H54 (cell line): ENCODE measurements at places on chromosomes 5 and 9.

DNA sequence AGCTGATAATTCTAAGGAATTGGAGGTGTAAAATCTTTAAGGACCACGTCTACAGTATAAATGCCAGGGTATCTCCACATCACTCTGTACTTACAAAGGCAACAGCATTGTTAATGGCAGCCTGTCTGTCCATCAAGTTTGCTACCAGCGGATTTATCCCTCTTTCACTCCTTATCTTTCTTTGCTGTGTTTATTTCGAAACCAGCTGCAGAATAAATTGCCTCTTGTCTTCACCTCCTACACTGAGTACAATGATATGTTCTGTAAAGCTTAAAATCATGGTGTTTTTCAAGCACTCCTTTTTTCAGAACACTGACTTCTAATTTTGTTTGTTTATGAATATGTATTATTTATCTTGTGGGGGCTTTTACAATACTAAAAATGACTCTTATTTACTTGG is 1088.1 kb downstream of the NR2F1-AS1 start:
- no peak for DNase-seq

DNA sequence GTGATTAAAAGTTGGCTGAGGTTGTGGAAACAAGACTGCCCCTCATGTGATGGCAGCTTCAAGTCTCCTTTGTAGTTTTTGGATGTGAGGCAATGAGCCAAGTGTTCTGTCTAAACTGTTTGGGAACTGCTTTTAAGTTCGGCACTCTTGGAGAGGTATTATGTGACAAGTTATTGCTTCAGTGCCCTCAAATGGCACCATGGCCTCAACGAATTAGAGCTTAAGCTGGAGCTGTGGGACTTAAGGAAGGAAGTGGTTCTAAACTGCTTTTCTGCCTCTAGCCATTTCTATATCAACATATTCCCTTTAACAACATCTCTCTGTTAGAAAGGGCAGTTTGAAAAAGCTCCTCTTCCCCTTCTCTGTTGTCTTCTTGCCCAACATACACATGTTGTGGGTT is 227.7 kb downstream of the RFK start:
- DNase-seq: no peak

DNA sequence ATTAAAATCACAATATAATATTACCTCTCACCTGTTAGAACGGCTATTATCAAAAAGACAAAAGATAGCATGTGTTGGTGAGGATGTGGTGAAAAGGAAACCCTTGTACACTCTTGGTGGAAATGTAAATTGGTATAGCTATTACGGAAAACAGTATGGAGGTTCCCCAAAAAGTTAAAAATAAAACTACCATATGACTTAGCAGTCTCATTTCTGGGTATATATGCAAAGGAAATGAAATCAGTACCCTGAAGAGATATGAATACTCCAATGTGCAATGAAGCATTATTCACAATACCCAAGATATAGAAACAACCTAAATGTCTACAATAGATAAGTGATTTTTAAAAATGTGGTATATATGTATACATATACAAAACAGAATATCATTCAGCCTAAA is 199.9 kb downstream of the SNX18 start:
- no peak for DNase-seq

DNA sequence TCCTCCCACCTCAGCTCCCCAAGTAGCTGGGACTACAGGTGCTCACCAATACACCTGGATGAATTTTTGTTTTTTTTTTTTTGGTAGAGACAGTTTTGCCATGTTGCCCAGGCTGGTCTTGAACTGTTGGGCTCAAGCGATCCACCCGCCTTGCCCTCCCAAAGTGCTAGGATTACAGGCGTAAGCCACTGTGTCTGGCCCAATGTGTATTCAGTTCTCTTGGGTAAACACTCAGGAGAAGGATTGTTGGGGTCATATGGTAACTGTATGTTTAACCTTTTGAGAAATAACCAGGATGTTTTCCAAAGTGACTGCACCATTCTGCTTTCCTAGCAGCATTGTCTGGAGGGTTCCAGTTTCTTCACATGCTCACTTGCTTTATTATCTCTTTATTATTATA is 67.4 kb downstream of the TNPO1 start:
- no peak for DNase-seq

DNA sequence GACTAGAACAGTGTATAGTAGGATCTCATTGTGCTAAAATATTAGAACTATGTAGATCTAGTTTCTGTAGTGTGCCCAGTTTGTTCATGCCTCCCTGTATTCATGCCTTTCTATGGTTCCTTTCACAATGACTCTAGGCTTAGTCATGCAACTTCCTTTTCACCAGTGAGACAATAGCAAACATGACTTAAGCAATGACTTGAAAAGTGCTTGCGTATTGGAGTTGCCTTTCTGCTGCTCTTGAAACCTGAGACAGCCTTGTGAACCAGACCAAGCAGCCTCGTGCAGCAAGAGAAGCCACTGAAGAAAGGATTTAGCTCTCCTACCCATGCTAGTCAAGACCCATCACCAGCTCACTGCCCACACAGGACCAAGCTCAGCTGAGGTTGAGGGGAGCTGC is 294.5 kb upstream of the TAS2R1 start:
- peak; percentile 10 for DNase-seq

DNA sequence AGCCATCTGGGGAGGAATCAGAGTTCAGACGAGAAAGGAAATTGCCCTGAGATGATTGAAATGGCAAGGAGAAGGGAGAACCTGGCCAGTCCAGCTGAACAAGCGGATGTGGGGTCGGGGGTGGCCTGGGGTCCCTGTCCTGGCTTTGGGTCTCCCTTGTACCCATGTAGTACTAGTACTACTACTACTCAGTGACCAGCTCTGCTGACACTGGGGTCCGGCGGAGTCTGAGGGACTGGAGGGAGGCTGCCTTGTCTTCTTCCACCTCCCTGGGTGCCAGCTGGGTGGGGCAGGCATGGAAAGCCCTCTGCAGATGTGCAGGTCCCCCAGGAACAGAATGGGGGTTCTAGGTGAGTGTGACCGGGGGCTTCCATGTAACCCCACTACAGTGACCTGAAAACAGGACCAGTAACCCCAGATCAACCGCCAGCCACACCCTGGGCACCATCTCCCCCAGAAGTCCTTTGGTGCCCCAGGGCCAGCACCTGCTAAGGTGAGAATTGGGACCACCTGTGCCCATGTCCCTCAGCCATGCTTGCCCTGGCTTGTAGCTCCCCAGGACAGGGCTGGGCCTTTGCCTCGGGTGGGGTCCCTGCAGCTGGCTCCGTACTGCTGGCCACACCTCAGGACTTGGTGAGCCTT is 89.1 kb upstream of the COL5A1 start:
- DNase-seq: no peak

- DNase-seq: no peak
Measured at GRCh38 chr5:132458651-132459030, 31.9 kb downstream of the IRF1 start.

GRCh38 chr9:73649552-73649951 is 497.9 kb downstream of the ANXA1 start:
- no peak for DNase-seq

DNA sequence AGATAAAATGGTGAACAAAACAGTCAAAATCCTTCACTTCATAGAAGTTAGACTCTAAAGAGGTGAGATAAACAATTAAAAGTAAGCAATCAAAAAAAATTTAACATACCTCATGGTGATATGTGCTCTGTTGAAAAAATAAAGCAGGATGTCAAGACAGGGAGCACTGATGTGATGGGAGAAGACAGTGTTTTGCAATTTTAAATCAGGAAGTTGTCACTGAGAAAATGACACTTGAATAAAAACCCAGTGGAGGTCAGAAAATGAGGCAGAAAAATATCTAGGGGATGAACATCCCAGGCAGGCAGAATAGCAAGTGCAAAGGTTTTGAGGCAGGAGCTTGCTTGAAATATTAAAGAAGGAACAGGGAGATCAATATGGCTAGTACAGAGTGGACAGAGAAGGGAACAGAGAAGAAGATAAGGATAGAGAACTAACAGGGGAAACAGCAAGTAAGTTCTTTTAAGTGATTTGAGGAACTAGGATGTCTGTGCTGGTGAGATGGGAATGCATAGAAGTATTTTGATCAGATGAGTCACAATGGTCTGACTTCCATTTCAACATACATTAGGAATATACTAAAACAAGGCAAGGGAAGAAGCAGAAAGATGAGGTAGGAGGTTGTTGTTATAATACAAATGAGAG is 130.4 kb downstream of the CHSY3 start:
- DNase-seq: no peak

GRCh38 chr9:134636149-134636507 is 5.5 kb upstream of the COL5A1 start:
- DNase-seq: no peak

DNA sequence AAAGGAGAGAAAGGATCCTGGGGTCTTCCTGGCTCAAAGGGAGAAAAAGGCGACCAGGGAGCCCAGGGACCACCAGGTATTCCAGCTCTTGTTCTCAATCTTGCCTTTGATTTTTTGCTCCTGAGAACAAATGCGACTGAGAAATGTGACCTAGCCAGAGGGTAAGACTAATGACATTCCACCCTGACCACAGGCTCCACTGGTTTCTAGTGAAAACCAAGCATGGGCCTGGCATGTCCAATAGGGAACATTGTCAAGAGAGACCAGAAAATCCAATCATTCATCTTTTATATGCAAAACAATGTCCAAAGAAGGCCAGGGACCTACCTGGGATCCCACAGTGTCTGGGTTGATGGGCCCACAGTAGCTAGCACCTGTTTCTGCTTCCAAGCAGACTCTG is 50.3 kb upstream of the TGFBR1 start:
- DNase-seq: no peak

DNA sequence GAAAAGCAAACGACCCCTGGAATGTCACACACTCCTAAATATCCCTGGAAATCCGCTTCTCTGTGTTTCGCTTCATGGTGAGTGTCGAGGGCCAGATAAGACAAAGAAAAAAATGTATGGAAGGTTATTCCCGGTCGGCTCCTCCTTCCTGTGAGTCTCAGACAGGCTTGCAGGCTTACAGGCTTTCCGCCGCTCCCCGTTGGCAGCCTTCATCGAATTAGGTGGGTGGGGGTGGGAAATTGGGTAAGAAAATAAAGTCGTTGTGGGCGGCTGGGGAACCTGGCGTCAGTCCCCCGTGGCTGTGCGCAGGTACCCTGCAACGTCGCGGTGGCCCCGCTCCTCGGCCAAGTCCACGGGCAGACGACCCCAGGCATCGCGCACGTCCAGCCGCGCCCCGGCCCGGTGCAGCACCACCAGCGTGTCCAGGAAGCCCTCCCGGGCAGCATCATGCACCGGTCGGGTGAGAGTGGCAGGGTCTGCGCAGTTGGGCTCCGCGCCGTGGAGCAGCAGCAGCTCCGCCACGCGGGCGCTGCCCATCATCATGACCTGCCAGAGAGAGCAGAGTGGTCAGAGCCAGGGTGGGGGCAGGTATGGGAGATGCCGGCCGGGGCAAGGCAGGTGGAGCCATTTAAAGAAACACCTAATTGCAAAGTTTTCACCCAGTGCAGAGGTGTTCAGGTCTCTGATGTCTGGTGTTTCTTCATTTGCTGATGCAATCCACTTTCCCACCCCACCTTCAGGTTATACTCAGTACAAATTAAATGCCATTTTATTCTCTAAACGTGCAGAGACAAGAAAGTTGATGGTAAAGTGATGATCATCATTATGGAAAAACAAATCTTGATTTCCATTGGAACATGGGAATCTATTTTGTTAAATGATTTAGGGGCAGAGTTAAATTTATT is 3.2 kb downstream of the CDKN2B start:
- DNase-seq: no peak

DNA sequence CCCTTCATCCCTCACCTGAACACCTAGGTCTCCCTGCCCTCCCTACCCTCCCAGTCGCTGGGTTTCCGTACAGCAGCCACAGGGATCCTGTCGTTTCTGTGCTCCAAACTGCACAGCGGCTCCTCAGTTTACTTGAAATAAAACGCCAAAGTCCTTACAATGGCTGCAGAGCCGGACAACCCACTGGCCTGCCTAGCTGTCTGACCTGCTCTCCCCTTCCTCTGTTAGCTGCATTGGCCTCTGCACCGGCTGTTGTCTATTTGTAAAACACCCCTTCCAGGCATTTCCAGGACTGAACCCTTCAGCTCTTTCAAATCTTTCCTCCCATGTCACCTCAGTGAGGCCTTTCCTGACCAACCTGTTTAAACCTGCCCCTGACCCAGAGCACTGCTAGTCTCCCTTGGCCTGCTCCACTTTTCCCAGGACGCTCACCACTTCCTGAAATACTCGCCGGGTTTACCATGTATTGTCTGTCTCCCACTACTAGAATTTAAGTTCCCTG is 9.1 kb upstream of the MGAT1 start:
- DNase-seq: no peak

DNA sequence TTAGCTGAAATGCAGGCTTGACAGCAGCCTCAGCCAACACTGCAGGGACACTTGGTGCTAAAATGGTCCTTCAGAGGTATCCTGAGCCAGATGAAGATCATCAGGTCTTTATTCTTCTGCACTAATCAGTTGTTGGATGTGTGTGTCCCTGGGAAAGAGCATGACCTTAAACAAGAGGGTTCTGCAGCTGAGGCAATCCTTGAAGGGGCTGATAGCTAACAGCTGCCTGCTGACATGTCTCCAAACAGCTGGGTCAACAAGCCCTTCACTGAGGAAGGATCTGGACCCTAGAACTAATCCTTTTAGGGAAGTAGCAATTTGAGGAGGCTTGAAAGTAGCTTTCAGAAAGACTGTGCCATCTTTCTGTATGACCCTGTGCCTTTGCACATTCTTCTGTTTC is 376.3 kb upstream of the ACTBL2 start:
- DNase-seq: no peak

DNA sequence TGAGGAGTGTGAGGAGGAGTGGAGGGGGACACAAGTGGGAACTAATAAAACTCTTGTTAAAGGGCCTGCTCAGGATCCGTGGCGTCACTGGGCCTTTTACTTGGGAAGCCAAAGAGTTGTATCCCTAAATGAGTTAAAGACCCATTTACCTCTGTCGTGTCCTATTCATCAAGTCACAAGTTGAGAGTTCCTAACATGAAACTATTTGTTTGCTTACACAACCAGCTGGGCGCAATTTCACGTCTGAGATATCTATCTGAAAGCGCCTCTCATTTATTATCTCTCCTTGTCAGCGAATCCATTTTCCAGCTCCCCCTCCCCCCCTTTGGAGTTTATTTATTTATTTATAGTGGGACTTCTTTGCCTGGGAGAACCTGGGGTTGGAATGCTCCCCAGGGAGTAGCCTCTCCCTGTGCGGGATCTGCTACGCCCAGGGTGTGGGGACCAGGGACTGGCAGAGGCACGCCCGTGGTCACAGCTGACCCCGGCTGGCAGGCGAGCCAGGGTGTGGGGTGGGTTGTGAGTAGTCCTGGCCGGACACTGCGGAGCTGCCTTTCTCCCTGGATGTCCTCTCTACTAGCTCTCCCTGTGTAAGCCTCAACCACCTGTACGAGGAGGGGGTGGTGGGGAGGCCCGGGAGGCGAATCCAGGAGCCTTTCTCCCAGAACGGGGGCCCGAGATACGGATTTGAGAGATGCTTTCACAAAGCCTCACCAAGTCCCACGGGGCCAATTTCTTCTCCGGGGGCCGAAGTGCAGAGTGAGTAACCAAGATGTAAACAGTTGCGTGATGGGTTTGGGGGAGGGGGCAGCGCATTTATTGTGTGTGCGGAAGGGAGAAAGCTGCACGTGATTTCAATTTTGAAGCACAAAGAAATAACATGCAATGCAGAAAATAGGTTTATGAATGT is 15.3 kb downstream of the NR2F1 start:
- DNase-seq: no peak
